ENCODE measurements at places on chromosomes 13 and 19. TPM values are rescaled to one million over a fixed set of nuclear protein-coding genes. Genes with fewer than 3 reads are reported as not detected.

Gene ZNF121
- total RNA-seq: 13.3 TPM

Gene SCEL
- not detected for total RNA-seq

DNA sequence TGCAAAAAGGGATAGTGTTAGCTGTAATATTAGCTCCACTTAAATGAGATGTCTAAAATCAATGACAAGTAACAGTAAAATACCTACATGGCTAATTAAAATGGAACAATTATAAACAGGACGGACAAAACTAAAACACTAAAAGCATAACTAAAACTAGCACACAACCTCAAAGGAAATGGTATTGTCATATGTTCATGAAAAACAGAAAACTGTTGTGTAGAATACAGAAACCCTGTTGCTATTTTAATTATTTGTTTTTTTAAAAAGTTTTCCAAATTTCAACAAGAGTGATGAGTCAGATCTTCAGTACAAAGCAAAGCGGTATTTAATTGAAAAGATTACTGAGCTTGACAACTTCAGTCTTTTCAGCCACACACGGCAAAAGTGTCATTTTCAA is 4.2 kb downstream of the RCBTB2 start:
- no peak for DNase-seq

DNA sequence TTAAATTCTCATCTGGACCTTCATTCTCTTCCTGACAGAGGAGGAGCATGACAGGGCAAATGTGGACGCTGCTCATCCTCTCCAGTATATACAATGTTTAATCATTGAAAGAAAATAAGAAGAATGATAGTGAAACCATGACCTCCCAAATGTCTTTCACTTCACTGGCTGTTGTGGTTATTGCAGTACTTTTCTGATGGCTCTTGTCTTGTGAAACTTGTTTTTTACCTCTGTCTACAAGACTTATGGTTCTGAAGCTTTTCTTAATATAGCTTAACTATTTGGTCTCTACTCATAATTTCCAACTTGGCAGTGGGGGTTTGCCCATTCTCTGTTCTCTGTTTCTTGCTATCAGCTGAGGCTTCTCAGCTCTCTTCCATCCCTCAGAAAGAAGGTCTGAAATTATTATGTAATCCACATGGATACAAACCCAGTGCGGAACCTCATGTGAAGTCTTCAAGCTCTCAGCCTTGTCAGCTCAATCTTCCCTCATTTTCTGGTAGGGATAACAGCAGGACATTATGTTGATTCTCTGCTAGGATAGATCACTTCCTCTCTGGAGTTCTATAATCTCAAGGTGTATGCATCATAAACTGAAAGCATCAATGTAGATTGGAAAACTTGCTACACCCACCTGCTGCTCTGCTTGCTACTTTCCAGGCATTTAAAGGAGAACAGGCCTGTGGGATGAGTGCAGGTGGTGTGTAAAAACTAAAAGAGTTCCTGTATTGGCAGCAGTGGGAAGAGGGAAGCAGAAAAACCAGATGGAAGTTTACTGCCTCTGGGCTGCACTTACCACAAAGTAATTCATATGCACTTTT is 250.3 kb upstream of the HTR2A start:
- no peak for DNase-seq
